ENCODE measurements at places on chromosomes 3 and 15.
A peak's percentile ranks its signal among the peaks of the same experiment; 100 is the strongest.

- no peak for DNase-seq
Measured at GRCh38 chr15:52466716-52467115, 62.0 kb downstream of the MYO5A start.

GRCh38 chr3:101849714-101850245 lies 466 bp downstream of the NFKBIZ start:
- DNase-seq, result no peak

DNA sequence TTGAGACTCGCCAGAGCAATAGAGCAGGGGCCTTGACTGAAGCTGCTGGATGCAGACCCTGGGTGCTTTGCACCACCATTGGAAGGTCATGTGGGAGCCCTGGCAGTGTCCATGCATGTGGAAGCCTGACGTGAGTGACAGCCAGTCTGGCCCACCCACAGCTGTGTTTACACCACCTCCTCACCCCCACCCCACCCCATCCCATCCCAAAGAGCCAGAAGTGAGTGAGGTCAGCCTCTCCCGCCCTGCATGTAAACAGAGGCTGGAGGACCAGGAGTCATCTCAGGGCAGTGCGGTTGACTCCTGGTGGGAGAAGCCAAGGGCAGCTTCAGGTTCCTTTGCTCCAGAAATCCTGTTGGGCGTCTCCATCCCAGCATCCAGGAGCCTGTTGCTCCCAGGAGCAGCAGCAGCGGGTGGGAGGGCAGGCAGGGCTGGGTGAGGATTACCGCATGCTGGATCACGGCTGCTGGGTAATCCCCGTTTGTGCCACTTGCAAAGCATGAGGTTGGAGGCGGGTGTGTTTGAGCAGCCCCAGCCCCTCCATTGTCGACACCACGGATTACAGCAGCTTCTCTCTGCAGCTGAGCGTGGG lies 44.6 kb downstream of the CORO2B start:
- no peak for DNase-seq

- no peak for DNase-seq
Measured at GRCh38 chr15:33074942-33075341, 119.6 kb downstream of the FMN1 start.

DNA sequence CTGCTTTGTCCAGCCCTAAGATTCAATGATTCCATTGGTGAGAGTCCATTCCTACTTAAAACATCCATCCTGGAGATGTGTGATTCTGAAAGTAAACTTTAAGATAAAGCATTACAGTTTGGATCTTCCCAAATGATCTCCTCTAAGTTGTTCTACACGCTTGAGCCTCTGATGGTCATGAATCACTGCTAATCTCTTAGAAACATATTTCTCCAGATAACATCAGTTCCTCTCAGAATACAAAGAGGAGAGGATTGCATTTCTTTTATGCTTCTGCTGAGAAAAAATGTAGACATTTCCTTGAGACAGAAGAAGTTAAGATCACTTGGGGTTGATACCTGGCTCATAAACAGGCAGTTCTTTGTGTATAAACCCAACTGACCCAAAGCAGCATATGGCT lies 281.2 kb upstream of the DPH6 start:
- DNase-seq, result no peak

DNA sequence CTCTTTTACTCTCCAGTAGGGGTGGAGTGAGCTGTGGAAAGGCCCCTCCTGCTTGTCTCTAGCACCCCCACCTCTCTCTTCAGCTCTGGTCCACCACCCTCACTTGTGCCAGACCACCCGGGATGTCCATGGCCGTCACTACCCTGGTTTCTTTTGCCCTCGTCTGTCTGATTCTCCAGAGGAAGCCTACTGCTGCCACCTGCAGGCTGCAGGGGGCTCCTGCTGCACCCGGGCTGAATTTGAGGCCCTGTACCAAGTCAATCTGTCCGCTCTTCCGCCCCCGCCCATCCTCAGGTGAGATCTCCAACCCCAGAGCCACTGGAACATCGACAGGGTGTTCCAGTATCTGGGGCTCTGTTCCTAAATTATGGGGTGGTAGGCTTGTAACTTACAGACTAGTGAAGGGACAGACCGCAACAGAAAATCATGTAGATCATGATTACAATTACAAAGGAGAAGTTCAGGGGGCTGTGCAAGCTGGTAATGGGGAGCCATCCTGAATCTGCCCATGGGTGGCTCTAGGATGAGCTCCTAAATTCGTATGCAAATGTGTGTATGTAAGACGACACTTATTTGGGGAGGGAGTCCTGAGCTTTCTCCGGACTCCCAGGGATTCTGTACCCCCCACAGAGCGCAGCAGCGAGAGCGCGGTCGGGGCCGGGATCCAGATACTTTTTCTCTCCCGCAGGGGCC lies 683 bp upstream of the UNC45A start:
- peak; percentile 56 for DNase-seq

DNA sequence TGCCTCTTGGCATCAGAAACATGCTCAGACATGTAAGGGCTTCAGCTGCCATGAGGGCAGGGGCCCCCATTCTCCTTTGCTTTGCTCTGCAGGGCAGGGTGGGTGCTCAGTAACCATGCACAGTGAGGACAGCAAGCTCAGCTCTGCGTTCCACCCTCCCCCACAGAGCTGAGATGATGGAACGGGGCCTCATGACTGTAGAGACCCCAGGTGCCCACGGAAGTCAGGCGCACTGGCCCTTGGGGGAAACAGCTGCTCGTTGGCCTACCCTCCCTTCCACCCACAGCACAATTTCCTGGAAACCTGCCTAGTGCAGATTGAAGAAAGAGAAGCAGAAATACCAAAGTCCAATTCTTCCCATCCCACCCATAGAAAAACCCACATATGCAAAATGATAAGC lies 10.5 kb downstream of the CTXND1 start:
- no peak for DNase-seq

DNA sequence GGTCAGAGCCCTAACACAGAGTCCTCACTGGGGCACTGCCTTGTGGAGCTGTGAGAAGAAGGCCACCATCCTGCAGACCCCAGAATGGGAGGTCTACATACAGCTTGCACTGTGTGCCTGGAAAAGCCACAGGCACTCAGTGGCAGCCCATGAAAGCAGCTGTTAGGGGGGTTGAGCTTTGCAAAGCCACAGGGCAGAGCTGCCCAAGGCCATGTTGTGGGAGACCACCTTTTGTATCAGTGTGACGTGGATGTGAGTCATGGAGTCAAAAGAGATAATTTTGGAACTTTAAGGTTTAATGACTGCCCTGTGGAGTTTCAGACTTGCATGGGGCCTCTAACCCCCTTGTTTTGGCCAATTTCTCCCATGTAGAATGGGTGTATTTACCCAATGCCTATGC lies 52.9 kb upstream of the TPRG1 start:
- DNase-seq, result no peak

DNA sequence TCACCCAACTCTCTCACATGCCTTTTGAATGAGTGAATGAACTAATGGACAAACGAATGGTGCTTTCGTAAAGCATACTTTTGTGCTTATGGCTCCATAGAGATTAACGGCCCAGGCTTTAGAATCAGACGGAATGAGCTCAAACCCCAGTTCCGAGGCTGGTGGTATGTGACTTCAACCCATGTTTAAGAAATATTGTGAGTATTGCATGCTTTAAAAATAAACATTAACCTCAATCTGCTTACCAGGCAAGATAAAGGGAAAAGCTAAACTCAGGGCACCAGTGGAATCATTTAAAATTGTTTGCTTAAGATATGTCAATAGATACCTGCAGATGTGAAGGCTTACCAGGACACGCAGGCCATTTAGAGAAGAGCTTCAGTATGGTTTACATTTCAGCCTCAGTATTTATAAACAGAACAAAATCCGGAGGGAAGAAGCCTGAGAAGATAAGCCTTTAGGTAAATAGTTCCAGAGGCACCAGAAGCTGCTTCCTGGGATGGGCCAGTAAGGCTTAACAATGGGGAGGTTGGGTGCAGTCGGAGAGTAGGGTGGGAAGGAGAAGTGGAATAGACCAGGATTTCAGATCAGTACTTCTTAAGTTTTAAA lies 186.4 kb downstream of the ADAMTS9 start:
- no peak for DNase-seq

DNA sequence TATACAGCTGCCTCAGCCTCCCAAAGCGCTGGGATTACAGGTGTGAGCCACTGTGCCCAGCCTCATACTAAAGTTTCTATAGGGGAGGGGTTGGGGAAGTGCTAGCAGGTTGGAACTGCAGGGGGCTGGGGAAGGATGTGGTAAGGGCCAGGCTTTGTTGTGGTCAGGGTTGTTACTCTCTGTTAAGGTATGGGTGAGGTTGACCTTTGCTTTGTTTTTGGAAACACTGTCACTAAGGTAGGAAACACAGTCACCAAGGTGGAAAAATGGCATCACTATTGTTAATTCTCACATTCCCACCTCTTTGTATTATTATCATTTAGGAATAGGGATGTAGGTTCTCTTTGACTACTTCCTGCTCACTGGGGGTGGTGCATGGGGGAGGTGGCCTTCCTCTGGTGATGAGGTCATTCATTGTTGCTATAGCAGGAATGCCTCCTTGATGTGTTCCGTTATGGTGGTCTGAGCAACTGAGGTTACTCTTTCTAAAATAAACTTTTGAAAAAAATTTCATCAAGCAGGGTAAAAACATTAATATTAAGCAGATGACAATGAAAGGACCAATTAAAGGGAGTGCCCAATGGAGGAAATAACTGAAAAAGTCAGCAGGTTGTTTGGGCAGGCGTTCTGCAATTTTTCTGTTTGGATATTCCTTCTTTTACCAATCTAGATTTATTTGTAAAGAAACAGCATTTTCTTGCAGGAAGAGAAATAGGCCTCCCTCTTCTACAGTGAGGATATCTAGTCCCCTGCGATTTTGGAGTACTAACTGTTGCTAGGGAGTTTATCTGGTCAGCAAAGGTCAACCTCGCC lies 150.5 kb downstream of the WDR76 start:
- no peak for DNase-seq

GRCh38 chr3:8491271-8492144 lies 10.1 kb upstream of the LMCD1 start:
- DNase-seq, result no peak

- no peak for DNase-seq
Measured at GRCh38 chr15:100807028-100807427, 72.6 kb upstream of the ALDH1A3 start.

DNA sequence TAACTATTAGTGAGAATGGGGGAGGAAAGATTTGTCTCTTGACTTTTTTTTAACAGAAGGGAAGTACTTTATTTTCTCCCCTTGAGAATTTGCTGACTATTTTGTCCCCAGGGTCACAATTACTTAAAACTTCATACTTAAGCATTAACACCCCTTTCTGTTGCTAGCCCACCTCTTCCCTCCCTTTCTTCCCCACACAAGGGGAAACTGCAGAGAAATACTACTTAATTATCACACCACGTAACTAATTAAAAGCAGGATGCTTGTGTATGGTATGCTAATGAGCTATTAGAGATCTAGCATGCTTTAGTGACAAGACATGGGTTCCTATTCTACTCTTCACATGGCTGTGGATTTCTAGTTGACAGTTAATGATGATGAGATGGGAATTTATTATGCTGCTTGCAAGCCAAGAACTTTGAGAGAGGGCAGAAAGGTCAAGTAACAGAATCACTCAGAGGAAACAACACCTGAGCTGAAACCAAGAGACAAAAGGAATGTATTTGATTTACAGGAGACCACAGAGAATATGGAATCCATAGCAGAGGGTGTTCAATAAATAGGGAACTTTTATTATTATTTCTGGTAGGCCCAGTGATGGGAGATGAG lies 179.2 kb downstream of the LSAMP start:
- DNase-seq, result no peak

GRCh38 chr15:63497642-63498467 lies 6.5 kb upstream of the USP3 start:
- no peak for DNase-seq

- no peak for DNase-seq
Measured at GRCh38 chr3:127224118-127224517, 31.2 kb downstream of the PRR23E start.

DNA sequence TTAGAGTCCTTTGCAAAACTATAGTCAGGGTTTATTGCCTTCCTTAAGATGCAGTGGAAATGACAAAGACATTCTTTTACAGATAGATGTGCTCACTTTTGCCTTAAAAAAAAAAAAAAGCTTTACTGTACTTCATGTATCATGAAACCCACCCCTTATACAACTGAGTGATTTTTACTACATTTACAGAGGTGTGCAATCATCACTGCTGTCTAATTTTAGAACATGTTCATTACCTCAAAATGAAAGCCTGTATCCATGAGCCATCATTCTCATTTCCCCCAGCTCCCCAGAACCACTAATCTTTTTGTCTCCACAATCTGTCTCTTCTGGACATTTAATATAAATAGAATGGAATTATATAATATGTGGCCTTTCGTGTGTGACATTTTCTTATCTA lies 111.9 kb downstream of the NR1I2 start:
- no peak for DNase-seq

GRCh38 chr3:146177519-146177918 lies 16.5 kb upstream of the PLOD2 start:
- no peak for DNase-seq

DNA sequence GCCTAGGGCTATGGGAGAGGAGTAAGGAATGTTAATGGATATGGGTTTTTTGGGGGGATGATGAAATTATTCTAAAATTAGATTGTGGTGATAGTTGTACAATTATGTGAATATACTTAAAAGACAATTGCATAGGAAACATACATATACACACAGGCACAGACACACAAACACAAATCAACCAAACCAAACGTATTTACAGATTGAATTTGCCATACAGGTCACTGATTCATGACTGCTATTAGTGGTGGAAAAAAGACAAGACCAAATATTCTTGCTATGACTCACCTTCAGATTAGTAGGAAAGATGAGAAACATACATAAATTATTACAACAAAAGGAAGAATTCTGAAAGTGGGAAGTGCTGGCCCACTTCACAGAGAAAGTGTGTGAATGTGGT lies 85.3 kb downstream of the C3orf38 start:
- no peak for DNase-seq

- no peak for DNase-seq
Measured at GRCh38 chr3:134373271-134374104, 759 bp downstream of the AMOTL2 start.

DNA sequence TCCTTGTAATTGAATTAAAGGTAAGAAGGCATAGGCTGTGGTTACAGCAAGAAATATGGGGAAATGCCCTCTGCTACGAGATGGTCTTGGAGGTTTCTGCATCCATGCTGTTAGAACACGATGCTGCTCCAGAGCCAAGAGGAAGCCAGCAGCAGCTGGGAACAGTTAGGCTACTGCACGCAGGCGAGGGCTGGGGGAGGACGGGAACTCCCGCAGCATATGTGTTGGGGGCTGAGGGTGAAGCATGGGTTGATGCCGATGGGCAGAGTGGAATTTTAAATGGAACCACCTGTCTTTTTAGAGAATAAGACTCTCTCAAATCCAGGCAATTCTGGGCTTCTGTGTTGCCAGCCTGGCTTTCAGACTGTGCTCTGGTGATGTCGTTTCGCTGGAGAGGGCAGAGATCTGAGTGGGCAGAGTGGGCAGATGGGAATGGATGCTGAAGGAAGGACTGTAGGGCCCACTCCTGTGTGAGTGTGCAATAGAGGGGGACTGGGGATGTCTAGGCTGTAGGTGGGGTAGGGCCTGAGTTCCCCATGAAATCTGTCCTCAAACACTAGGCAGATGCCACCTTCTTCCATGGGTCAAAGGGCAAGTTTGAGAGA lies 417.0 kb upstream of the TPM1 start:
- no peak for DNase-seq
